ENCODE measurements at places on chromosomes 11 and 22.

GRCh38 chr11:67233584-67234190 lies 32.6 kb upstream of the GRK2 start:
- DNase-seq = no peak

- DNase-seq = no peak
Measured at GRCh38 chr22:31969789-31970489, 25.6 kb downstream of the YWHAH start.

DNA sequence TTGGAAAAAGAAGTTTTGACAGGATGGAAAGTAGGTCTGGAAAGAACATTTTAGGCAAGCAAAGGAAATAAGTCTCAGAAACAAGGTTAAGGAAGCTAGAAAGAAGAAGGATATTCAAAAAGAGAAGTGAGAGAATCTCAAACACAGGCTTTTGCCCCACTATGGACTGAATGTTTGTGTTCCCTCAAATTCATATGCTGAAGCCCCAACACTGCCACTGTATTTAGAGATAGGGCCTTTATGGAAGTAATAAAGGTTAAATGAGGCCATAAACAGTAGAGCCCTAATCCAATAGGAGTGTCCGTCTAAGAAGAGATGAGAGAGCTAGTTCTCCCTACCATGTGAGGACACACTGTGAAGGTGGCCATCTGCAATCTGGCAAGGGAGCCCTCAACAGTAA lies 20.6 kb upstream of the RPS13 start:
- no peak for DNase-seq

DNA sequence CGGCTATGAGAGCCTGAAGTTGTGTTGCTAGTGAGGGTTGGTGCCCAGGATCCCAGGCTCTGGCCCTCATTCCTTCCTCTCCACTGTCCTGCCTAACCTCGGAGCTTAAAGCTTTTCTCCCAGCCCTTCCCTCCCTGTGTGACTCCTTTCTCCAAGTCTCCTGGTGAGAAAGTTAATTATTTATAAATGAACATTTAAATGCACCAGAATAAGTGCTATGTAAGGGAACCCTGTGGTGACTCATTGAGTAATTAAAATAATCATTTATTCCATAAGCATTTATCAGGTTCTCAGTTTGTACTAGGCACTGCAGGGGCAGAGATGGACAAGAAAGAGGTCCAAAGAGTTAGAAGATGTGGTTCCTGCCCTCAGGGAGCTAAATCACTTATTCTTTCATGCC lies 89.1 kb upstream of the ISX start:
- no peak for DNase-seq

Data from GDM1 (cell line).